ENCODE measurements at places on chromosomes 7 and 10.

GRCh38 chr7:98323597-98324322 lies 42.3 kb downstream of the BRI3 start:
- no peak for DNase-seq

DNA sequence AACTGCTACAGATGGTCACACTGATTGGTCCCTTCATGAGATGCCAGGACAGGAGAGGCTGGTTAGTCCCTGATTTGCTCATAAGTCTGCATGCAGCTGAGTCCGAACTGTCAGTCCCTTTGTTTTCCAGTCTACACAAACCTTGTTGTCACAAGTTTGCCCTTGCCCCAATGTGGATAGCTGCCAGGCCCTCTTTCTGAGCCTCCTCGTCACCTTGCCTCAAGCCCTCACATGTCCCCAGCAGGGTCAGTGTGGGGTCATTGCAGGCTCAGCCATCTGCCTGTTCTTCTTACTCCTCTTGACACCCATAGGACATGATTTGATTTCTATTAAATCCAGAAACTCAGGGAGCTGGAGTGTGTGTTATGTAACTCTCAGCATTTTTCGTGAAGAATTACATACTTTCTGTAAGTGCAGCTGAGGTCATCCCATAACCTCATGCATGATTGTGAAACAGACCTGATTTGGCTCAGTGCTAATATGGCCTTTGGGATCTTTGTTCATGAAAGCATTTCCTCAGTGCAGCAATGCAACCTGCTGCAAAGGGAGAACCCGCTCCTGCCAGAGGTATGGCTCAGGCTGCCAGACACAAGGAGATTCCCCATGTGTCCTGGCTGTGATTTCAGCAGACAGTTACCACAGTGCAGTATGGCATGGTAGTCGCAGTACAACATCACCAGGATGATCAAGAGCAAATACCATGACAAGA lies 70.0 kb upstream of the ZMIZ2 start:
- DNase-seq, result no peak

GRCh38 chr10:74530981-74531380 lies 295.4 kb upstream of the KAT6B start:
- DNase-seq, result no peak

DNA sequence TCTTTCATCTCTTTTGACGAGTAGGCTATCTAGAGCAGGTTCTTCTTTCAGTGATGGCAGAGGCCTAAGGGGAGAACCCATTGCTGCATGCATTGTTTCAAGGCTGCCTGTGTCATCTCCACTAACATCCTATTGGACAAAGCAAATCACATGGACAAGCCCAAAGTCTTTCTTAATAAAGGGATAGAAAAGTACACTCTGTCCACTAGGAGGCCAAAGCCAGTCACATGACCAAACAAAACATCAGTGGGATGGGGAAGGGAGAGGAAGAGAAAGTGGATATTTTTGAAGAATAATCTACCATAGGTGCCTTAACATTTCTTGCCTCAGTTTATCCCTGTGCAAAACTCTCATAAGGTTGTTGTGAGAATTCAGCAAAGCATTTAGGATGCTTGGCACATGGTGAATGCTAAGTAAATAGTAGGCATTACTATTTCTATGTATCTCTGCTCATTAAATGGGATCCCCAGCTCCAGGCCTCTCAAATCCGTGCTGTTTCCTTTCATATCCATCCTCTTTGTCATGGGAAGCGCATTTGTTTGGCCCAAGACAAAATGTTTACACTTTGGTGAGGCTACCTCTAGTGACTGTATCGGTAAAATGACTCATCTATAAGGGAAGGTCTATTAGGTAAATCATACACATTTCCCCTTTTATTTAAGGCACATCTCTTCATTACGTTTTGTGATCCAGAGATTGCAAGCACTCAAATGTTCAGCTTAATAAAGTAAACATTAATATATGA lies 16.7 kb upstream of the CADPS2 start:
- no peak for DNase-seq

DNA sequence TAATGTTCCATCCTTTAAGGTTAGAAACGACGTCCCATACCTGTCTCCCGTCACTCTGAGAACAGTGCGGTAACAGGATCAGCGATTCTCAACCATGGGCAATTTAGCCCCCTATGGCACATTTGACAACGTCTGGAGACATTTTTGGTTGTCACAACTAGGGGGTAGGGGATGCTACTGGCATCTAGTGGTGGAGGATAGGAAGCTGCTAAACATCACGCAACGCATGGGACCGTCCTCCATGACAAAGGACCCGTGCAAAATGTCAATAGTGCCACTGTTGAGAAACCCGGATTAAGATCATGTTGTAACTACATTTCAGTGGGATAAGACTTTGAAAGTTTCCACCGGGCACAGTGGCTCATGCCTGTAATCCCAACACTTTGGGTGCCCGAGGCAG lies 5.0 kb upstream of the PAXIP1 start:
- peak; percentile 79 for DNase-seq

DNA sequence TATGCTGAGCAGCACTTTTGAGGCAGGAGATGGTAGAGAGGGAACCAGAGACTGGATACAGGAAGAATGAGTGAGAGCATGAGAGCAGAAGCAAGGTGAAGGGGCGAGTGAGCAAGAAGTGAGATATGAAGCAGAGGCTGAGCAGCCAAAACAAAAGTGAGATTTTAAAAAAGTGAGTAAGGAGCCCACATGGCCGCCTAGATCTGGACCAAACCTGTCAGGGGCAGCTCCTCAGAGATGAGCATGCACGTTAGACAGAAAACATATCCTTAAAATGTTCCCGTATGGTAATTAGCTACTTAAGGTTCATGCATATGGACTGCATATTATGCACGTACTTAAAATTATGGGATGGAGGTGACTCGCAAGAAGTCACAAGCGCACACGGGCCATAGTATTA lies 22.5 kb downstream of the TMEM176A start:
- no peak for DNase-seq

GRCh38 chr10:9211228-9211627 lies 1156.7 kb downstream of the GATA3 start:
- no peak for DNase-seq

- DNase-seq, result no peak
These were observed 18.1 kb downstream of the GARS1 start for GRCh38 chr7:30612658-30613265.

- no peak for DNase-seq
These were observed 2.1 kb downstream of the CBLL1 start for GRCh38 chr7:107746006-107746405.

GRCh38 chr7:31065021-31065593 lies 13.0 kb downstream of the ADCYAP1R1 start:
- peak; percentile 73 for DNase-seq

DNA sequence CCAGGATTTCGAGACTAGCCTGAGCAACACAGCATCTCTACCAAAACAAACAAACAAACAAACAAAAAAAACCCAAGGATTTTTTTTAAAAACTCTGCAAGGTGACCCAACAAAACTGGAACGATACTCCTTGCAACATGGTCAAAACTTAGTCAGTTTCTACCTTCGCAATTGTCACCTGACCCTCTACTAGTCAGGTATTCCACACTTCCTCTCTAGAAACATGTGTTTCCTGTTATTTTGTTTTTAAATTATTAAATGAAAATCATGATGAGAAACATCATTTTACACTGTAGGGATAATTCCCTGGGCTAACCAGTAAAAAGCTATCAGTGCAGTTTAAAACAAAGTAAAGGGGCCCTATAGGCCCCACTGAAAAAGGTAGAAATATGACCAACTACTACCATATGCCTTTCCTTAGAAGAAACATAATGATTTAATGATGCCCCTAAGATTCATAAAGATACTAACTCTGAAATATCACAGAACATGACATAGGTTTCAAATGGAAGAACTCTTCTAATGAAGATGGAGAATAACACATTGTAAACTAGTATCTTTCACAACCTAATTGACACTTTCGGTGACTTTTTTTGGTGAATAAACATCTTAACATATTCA lies 8.7 kb downstream of the BRAF start:
- DNase-seq, result no peak
